ENCODE measurements at places on chromosomes 2 and 18.

DNA sequence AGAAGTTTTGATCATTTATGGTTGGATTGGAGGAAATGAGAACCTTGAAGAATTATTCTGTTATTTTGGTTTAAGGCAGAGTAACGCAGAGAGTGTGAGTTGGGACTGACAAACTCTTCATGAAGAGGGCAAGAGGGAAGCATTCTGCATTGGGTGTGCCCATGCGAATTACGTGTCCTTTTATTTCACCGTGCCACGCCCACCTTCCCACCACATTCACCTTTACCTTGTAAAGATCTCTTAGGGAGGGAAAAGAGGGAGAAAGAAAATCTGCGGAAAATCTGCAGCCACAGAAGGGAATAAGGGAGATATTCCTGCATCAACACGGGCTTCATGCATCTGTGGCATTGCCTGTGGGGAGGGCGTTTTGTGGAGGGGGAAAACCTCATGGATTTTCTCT lies 31.8 kb downstream of the SLC9A4 start:
- no peak for DNase-seq

DNA sequence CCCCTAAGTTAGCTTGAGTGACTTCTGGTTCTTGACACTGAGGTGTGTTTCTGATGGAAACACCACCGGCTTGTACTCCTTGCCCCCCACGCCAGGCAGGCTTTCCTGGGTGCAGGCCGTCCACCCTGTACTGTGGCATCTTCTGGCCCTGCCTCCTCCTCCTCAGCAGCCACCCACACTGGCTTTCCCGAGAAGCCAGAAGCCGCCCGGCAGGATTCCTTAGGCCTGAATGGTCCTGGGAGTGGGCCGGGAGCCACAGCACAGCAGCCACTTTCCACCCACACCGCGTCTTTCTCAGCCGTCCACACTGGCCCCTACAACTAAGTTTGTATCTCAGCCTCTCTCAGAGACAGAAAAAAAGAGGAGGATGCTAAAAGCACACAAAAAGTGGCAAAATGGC lies 2.1 kb upstream of the HSBP1L1 start:
- DNase-seq = no peak

DNA sequence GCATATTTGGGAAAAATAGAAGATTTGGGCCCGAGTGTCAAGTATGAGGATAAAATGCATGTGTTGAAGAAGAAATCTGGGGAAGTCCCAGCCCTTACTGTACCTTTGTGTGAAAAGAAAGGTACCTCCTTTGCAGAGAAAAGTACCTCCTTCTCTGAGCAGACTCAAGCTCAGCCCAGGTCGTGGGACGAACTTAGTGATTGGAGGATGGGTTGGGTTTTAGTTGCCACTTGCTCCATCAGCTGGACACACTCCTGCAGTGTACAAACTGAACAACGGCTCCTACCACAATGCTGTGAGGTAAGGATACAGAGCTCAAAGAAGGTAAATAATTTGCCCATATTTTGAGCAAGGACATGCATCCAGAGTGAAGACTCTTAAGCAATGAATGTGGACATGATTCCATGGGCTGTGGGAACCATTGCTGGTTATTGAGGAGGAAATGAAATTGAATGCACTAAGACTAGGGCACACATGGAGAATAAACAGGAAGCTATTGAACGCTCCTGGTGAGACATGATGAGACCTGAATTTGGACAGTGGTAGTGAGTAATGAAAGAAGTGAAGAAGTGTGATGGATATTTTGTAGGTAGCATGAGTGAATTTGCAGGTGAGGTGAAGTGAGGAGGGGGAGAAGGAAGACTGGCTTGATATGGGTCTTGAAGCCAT lies 49.8 kb upstream of the IL1RL1 start:
- no peak for DNase-seq

GRCh38 chr2:212618636-212619035 lies 80.0 kb upstream of the ERBB4 start:
- DNase-seq = no peak

DNA sequence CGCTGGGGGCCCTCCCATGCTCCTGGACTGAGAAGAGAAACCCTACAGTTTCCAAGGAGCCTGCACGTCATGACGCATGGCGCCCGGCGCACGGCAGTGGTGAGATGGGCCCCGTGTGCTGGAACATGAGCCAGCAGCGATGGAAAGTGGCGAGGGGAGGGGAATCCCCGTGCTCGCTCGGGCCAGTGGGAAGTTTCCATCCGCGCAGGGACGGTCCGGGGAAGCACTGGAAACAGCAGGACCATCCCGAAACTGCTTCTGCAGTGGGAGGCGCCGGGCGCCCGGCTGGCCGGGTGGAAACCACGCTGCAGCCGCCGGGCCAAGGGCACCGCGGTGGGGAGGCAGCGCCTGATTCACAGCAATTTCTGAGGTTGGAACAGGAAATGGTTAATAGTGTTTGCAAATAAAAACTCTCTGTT lies 4.9 kb upstream of the PDCD1 start:
- peak; percentile 52 for DNase-seq

DNA sequence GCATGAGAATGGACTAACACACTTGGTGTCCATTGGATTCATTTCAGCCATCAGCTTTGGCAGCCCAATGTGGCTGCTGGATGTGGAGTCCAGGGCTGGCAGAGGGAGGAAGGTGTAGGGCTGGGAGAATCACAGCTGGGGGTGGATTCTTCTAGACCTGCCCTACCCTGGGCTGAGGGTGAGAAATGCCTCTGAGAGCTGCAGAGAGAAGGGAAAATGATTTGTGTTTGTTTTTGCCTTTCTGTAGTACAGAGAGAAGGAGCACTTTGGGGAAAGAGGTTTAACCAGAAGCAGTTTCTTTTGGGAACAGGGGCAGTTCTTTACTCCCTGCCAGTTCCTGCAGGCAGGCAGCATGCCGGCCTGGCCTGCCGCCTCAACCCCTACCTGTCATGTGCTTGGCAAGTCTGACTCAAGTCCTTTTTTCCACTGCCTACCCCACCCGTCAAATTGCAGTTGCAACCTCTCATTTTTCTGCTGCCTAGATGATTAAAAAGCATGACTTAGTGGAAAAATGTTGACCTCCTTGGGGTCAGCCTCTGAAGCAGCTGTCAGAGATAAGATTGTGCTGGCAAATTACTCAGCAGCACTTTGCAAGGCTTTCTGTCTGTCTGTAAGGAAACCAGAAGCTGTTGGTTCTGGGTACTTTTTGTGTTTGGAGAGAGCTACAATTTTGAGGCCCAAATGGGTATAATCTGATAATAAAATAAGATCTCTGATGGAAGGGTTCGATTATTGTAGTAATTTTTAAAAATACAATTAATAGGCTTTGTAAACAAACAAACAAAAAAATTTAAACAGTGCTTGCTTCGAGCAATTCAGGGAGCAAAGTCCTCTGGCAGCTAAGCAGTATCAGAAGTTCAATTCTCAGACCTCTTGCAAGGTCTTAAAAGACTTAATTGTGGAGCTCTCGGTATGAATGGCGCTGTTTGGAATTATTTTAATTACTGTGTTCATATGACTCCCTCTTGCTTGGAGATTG lies 21.7 kb downstream of the LBH start:
- DNase-seq = peak; percentile 69

DNA sequence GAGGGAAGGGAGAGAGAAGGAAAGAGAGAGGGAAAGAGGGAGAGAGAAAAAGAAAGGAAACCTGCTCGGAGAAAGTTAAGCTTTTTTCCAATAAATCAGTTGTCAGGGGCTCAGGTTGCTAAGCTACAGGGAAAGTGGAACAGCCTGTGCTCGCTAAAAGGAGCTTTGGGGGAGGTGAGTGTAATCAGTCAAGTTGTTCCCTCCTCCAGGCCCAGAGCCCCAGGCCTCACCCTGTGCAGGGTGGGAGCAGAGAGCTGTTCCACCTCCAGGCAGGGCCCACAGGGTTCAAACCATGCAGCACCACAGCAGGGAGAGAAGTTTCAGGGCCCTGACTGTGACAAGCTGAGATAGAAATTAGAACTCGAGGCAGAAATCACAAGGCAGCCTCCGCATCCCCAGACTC lies 56.4 kb upstream of the PPP1CB start:
- DNase-seq = no peak

GRCh38 chr18:32730068-32730467 lies 42.8 kb downstream of the KLHL14 start:
- no peak for DNase-seq

GRCh38 chr2:178933493-178933892 lies 116.4 kb downstream of the CCDC141 start:
- no peak for DNase-seq

DNA sequence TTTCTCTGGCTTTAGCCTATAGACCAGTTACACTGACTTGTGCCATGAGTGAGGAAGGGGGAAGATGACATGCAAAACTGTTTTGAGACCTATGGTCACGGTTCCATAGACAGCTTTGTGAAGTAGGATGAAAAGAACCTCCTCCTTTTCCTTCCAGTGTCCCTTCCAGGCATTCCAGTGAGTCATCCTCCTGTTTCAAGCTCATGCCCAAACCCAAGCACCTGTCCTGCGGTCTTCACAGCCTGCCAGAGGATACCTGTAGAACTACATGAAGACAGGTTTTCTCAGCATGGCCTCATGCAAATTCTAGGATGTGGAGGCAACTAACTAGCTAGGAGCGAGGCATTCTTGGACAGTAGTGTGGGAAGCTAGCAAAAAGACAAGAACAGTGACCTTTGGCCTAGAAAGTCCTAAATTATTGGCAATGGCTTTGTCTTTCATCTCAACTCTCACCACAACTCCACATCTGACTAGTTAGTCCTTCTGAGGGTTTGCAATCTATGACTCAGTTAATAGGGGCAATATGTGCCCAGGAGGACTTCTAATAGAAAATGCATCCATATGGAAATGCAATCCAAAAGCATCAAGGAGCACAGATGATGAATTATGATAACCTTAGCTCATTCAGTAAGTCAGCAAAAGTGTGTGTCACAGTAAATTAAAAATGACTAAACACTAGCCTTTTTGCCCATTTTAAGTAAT lies 154.7 kb downstream of the RBM43 start:
- no peak for DNase-seq

- DNase-seq = no peak
Measured at GRCh38 chr2:102141970-102142828, at the start of gene IL1R1. IL1R1 (plus strand) TSS chr2:102142746; CDS start chr2:102157725, 14,979 bp downstream.

DNA sequence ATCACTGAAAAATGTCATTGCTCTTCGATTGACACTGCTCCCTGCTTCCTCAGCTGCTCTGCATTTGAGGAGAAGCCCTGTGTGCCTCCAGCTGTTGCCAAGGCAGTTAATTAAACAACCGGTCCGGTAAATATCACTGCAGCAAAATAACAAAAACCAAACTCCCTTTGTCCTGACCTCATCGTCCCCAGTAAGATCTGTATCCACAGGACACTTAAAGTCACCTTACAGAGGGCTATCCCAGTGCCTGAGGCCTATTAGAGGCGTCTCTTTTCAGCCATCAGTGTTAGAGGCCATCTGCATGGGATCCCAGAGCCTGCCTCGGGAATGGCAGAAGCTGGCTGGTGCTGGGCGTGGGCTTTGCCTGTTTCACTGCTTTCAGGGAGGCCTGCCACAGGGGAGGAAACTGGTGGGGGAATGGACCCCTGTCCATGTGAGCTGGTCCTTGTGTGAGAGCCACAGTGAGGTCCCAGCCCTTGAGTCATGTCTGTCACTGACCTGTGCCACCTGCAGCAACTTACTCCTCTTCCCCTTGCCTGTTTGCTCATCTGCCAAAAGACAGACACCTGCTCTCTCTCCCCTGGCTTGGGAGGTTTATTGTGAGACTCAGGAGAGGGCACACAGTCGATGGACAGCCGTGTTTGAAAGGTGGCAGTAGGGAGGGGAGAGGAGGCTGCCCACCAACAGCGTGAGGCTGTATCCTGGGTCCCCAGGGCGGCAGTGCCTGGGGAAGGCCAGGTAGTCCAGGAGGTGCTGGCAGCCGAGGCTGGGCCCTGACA lies 117.7 kb upstream of the MCFD2 start:
- DNase-seq = no peak

DNA sequence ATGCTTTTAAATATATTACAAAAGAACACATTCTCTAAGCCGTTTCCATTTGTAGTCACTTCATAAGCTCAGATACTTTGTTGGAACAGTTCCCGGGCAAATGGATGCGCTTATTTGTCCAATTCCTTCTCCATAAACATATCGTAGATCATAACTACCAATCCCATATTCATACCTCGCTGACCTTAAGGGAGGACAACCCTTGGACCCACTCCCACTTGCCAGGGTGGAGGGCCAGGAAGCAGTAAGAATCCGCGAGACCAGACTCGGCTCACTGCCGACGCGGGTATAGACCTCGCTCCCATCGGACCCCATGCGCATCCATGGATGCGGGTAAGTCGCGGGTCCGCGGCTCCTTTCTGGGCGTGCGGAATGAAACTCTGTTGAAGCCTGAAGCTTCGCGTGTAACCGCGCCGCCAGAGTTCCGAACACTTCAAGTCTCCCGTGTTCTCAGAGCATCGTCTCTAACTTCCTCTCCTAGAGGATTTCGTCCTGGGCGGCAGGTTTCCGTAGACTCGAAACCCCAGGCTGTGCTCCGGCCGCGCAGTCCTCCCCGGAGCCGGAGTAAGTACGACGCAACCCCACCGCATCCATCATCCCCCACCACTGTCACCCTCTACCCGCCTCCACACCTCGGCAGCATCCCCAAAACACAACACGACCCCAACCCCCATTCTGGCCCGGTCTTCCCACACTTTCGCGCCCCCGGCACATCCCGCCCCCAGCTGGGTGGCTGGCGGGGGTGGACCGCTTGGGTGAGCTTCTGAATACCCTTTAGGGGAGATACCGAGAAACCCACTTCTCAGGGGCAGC lies 1.1 kb downstream of the DSC3 start:
- DNase-seq = no peak

- DNase-seq = no peak
Measured at GRCh38 chr2:22261165-22261564, 1123.8 kb upstream of the KLHL29 start.

GRCh38 chr2:37523814-37524362 lies 147.6 kb downstream of the CDC42EP3 start:
- DNase-seq = no peak

DNA sequence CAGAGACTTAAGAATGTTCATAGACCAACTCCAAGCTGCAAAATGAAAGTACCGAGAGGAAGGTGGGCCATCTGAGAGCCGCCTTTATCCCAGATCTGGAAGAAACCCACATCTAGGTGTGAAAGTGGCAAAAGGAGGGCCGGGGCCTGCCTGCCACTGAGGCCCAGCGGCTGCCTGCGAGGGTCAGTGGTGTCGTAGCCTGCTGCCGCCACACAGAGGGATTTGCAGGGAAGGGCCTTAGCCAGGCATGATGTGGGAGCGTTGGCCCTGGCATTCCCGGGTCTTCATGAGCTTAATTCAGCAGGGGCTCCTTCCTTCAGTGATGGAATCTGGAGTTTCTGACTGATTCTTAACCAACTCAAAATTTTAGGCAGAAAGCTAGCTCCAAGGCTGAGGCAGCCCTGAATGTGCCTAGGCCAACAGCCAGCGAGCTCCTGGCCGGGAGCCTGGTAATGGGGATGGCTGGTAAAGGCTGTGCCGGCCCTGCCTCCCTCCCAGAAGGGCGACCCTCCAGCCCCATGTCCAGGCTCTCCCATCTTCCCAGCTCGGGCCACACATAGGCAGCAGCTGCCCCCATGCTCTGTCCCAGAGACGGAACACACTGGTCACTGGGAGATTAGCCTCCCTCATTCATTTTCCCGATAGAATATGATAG lies 230.1 kb downstream of the AGAP1 start:
- no peak for DNase-seq
